ENCODE measurements at places on chromosomes 16 and 17. TPM values are rescaled to one million over a fixed set of nuclear protein-coding genes. Genes with fewer than 3 reads are reported as not detected.

DNA sequence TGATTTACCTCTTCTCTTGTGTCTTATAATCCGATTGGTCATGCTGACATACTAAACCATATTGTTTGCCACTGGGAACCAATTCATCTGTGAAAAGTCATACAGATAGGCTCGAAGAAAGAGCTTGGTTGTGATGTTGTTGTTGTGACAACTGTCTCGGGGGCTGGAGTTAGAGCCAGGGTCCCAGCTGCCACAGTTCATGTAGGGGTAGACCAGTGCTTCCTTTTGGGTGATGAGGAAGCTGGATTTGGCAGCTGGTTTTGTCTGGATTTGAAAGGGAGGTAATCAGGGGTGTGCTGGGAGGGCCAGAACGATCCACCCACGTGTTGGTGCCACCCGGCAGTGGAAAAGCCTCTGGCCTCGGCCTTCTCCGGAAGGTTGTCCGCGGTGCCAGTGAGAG lies 438.1 kb downstream of the WWOX start:
- DNase-seq: no peak

- no peak for DNase-seq
These were observed 21.9 kb upstream of the CAPN15 start for GRCh38 chr16:505479-506245.

DNA sequence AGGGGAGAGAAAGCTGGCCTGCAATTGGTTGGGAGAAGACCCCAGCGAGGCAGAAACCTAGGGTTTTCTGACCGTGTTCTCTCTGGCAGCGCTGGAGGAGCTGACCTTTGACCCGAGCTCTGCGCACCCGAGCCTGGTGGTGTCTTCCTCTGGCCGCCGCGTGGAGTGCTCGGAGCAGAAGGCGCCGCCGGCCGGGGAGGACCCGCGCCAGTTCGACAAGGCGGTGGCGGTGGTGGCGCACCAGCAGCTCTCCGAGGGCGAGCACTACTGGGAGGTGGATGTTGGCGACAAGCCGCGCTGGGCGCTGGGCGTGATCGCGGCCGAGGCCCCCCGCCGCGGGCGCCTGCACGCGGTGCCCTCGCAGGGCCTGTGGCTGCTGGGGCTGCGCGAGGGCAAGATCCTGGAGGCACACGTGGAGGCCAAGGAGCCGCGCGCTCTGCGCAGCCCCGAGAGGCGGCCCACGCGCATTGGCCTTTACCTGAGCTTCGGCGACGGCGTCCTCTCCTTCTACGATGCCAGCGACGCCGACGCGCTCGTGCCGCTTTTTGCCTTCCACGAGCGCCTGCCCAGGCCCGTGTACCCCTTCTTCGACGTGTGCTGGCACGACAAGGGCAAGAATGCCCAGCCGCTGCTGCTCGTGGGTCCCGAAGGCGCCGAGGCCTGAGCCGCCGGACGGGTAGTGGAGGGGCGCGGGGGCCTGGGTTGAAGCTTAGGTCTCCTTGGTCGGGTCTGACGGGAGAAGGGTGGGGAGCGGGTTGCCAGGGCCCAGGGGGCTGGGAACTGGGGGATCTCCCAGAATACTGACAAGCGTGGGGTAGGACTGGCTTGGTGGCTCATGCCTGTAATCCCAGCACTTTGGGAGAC lies 7.4 kb upstream of the PYDC1 start:
- DNase-seq: no peak

DNA sequence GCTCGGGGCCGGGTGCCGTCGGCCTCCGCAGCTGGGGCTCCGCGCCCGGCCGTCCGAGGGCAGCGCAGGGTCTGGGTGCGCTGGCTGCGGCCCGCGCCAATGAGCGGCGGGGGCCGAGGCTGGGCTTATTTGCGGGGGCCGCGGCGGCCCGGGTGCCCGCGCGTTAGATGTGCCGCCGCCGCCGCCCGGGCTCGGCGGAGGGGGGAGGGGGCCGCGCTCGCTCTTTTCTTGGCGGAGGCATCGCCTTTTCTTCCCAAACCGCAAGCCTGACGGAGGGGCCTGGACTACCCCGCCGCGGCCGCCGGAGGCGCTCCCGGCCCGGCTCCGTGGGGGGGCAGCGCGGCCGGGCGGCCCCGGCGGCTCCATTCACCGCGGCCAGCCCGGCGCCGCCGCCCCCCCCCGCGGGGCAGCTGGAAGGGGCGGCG lies at the start of gene NOTUM:
Gene NOTUM, minus strand, starts transcription at position 101 of the 425 bp plus-strand sequence. CDS start 278 bp downstream, outside the sequence.
- DNase-seq: no peak

DNA sequence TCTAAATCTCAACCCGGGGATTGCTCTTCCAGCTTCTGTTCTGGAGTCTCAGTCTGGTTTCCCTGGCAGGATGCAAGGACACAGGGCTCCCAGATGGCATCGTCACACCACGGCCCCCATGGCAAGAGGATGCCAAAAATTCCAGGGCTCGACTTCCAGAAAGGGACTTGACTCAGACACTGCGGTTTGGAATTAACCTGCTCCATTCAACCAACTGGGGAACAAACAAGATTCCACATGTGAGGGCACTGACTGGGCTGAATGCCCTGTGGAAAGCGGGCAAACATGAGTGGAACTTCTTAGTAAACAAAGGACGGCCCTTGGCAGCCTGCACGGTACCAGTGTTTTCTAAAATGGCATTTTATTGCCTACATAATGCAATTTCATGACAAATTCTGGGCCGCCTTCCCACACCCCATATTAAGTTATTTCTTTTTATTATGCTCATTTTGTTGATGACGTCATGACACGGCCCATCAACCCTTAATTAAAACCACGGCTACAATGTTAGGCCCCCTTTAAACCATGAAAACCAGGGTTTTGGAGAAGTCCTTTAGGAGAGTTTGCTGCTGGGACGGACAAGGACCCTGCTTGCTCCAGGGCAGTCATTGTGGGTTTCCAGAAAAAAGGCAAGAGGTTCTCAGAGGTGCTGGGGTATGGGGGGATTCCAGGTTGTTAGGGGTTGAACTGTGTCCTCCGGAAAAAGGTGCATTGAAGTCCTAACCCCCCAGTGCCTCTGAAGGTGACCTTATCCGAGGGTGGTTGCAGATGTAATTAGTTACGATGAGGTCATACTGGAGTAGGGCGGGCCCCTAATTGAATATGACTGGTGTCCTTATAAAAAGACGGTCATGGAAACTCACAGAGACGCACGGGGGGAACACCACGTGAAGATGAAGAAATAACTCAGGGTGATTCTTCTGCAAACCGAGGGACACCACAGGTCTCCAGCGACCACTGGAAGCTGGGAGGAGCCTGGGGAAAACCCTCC lies 205.6 kb downstream of the FOXL1 start:
- no peak for DNase-seq

GRCh38 chr17:33686171-33686570 lies 393.1 kb upstream of the ASIC2 start:
- DNase-seq: no peak

- no peak for DNase-seq
These were observed 20.4 kb downstream of the SKAP1 start for GRCh38 chr17:48409607-48410006.

GRCh38 chr17:6313835-6314234 lies 121.1 kb downstream of the AIPL1 start:
- DNase-seq: no peak

- no peak for DNase-seq
These were observed 19.4 kb upstream of the UBE2I start for GRCh38 chr16:1290063-1290501.

DNA sequence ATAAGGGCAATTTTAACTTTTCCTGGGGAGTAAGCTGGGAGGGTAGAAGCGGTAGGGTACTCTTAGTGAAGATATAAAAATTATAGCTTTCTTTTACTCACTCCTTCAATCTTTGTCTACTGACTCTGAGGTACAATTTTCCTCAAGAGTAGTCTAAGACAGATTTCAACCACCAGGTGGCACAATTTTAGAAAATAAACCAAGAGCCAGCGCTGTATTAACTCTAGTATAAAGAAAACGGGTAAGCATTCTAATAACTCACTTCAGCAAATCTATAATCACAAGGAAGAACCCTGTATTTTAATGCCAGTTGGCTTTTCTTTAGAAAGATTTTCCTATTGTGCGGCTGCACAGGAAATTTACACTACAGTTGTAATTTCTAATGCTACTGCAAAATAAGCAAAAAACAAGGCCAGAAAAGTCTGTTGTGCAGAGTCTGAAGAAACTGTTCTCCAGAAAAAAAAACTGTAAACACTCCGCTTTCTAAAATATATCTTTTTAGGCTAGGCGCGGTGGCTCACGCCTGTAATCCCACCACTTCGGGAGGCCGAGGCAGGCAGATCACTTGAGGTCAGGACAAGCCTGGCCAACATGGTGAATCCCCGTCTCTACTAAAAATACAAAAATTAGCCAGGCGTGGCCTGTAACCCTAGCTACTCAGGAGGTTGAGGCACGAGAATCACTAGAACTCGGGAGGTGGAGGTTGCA lies 1.9 kb downstream of the CMC2 start:
- DNase-seq: no peak

Gene PALB2
- 21.3 TPM for total RNA-seq

Gene CCL14
- total RNA-seq: 46.9 TPM

Gene ALOX12
- total RNA-seq: 1.9 TPM

Gene MYH8
- not detected for total RNA-seq

Gene IL17C
- not detected for total RNA-seq
